ENCODE measurements at places on chromosomes 2 and 18.

- peak; percentile 65 for DNase-seq
Observed at GRCh38 chr2:198127627-198128026, 323.2 kb downstream of the PLCL1 start.

- DNase-seq = no peak
Observed at GRCh38 chr2:212549941-212550340, 11.3 kb upstream of the ERBB4 start.

- DNase-seq = no peak
Observed at GRCh38 chr2:153464395-153464794, 14.2 kb downstream of the RPRM start.

GRCh38 chr2:25161055-25161781, 7.2 kb downstream of the POMC start:
- DNase-seq = no peak

GRCh38 chr2:30798536-30798991, 8.7 kb downstream of the CAPN13 start:
- no peak for DNase-seq

- DNase-seq = peak; percentile 47
Observed at GRCh38 chr18:48032876-48033789, 102.7 kb upstream of the SMAD2 start.

DNA sequence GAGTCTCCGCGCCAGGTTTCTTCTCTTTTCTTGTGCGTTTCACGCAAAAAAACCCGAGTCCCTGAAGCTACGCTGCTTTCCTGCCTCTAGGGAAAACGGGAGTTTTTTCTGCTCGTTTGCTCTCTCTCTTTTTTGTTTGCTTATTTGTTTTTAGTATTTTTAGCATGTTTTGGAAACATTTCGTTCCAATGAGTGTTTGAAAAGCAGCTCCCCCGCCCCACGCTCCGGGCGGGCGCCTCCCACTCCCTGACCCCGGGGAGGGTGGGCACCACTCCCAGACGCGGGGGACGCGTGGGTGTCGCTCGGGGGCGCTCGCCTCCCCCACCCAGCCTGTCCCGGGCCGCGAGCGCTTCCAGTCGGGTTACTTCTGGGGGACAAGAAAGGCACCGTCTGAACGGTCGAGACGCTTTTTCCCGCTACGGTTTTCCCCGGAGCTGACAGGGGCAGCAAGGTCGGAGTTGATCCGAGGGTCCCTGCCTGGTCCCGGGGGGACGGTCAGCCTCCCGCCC, 446 bp upstream of the EFHD1 start:
- DNase-seq = no peak

- no peak for DNase-seq
Observed at GRCh38 chr2:117378653-117379052, 435.8 kb upstream of the DDX18 start.

GRCh38 chr2:167957662-167958061, 289.7 kb downstream of the STK39 start:
- no peak for DNase-seq

DNA sequence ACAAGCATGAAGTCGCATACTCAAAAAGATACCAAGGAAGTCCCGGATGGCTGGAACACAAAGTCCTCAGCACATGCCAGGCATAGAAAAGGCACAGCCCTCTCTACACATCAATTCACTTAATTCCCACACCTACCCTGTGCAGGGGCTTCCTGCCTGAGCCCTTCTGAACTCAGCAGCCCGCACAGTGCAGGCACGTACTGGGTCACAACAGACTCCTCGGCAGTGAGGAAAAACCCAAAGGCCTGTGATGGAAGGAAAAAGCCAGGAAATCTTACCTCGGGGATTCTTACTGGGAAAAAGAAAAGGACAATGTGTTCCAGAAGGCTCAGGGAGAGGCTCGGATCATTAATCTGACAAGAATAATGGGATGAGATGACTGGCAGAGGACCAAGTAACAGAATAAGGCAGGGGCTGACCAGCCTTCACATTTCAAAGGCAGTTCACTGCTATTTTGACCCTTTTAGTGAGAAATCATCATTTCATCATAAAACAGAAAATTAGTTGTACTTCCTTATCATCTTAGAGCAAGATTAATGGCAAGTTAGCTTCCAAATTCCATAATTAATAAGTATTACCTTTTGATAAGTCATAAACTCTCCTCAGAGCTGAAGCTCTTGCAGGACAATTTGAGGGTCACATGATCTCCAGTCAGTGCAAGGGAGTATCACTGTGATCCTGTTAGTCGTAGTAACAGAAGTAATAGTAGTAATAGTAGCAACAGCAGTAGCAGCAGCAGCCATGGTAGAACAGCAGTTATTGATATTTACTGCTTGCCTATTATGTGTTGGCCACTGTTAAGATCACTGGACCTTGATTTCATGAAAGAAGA, 87.4 kb downstream of the STK39 start:
- no peak for DNase-seq

- DNase-seq = no peak
Observed at GRCh38 chr2:12767996-12768624, 51.4 kb downstream of the TRIB2 start.

GRCh38 chr2:122491011-122491410, 735.6 kb downstream of the TSN start:
- DNase-seq = no peak

DNA sequence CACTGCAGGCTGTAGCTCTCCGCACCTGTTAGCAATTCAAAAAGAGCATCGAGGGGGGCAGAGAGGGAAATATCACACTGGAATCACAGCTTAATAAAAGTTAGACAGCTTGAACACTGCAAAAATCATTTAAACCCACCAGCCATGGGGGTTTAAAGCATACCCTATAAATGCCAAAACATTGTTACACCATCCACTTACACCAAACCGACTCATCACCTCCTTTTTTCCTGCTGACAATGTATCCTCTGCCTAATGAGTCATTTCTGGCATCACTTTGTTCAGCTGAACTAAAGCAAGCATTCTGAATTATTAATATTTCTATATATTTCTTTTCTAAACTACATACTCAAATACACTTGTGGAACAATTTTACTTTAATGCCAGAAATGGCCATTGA, 21.6 kb downstream of the MC4R start:
- no peak for DNase-seq
